HFFc6 (cell line): ENCODE measurements at places on chromosomes 16 and 17. TPM values are rescaled to one million over a fixed set of nuclear protein-coding genes. Genes with fewer than 3 reads are reported as not detected.

GRCh38 chr16:70254180-70254964 is 2.6 kb upstream of the EXOSC6 start:
- DNase-seq = no peak
- H3K27me3 ChIP-seq = peaks cover 6% of the 10 kb centered on the region; the same call in 1 of the 2 replicates
- H3K36me3 ChIP-seq = peaks cover 38% of the 10 kb centered on the region

DNA sequence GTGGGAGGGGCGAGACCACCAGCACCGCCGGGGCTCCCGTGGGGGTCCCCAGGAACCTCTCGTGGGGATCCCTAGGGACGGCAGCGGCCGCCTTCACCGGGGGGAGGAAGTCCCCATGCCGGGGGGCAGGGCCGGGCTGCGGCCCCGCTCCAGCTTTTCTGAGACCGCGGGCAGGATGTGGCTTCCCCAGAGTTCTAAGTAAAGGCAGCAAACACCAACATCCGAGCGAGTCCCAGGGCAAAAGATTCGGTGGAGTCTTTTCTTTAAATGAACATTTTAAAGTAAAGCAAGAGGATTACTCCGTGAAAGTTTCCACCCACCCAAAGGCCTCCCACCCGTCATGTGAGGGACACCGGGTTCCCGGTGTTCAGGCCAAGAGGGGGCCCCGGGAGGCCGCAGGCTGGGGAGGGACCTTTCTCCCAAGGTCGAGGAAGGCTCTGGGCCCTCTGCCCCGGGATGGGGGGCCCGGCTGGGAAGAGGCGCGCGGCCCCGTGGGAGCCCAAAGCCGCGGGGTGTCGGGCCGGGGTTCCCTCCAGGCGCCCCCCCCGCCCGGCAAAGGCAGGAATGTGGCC is 137.2 kb upstream of the RPH3AL start:
- H3K36me3 ChIP-seq = no peaks in the 10 kb centered on the region
- H3K27me3 ChIP-seq = no peaks in the 10 kb centered on the region
- H3K27ac ChIP-seq = peak overlapping the region; percentile 83
- peaks cover 7% of the 10 kb centered on the region for H3K4me1 ChIP-seq

GRCh38 chr17:70187383-70187782 is 18.1 kb downstream of the KCNJ2 start:
- H3K4me1 ChIP-seq = peaks cover 10% of the 10 kb centered on the region
- H3K27me3 ChIP-seq = no peaks in the 10 kb centered on the region; the same call in 1 of the 2 replicates
- no peak for DNase-seq
- H3K4me3 ChIP-seq = no peak overlapping the region
- no peaks in the 10 kb centered on the region for H3K36me3 ChIP-seq
- H3K27ac ChIP-seq = no peak overlapping the region

Gene WFDC1
- 2.7 to 30.6 TPM (median 20.6 TPM) in 3 replicates for total RNA-seq

- H3K36me3 ChIP-seq = no peaks in the 10 kb centered on the region
- no peaks in the 10 kb centered on the region for H3K4me1 ChIP-seq
- H3K27ac ChIP-seq = no peak overlapping the region
- no peak for DNase-seq
- H3K27me3 ChIP-seq = peaks cover 2% of the 10 kb centered on the region; the same call in 1 of the 2 replicates
Measured at GRCh38 chr17:6305613-6306360, 129.1 kb downstream of the AIPL1 start.
